Renal cortex interstitium (tissue), 15 donors: ENCODE measurements at places on chromosomes 16 and 17.

DNA sequence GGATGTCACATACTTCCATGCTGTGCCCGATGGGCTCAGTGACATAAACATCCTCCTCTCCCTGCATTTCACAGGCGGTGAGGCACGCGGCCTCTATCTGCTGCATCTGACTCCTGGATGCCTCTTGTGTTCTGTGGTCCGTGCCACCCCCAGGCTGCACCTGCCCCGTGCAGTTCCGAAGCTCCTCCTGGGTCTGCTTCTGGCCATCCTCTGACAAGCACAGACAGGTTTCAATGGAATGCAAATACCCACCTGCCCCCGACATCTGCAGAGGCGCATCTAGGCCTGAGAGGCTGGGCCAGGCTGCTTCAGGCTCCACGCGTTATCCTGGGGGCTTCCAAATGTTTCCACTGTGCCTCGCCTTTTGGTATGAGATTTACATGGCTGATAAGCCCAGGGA is 46.3 kb upstream of the DNAH17 start:
- no peak for DNase-seq

DNA sequence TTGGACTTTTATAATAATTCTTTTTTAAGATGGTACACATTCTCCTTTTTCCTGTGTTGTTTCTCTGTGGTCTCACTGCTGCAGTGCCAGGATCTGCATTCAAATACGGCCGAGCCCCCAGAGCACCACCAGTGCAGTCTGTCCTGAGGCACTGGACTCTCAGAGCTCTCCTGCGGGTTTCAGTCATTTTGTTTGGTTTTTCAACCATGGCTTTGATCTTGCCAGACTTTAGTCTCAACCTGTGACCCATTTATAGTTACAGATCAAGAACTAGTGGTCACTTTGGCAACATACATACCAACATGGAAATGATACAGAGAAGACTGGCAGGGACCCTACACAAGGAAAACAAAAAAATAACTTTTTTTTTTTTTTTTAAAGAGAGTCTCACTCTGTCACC is 177.4 kb downstream of the LGALS9B start:
- DNase-seq: no peak

DNA sequence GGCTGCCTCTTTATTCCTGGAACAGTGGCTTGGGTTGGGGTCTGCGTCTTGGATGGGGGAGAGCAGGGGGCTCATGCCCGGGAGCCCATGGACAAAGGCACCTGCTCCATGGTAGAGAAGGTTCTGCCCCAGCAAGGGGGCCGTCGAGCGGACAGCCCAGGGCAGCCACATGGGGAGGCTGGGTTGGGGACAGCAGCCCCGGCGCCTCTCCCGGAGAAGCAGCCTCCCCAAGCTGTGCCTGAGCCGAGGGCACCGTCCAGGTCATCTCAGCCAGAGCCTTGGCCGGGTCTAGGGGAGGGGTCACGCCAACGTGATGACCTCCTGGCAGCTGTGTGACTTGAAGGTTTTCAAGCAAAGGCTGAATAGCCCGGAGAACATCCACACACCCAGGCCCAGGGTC is 32.9 kb upstream of the GNG13 start:
- DNase-seq: no peak

DNA sequence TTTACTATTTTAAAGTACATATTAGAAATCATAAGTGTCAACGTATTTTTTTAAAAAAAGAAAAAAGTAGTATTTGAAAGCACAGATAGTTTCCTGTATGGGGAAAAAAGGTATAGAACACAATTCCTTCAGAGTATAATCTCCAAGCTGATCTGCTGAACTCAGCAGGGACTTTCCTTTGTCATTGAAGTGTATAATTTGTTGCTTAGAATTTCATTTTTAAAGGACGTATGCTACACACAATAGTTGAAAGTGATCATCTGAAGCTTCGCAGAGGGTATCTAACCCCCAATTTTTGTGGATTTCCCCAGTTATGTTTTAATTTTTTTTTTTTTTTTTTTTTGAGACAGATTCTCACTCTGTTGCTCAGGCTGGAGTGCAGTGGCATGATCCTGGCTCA is 20.2 kb upstream of the MAPT start:
- DNase-seq: no peak

GRCh38 chr17:48068491-48068961 is 20.4 kb downstream of the NFE2L1 start:
- no peak for DNase-seq

GRCh38 chr16:15686287-15686686 is 36.2 kb downstream of the NDE1 start:
- DNase-seq: no peak

DNA sequence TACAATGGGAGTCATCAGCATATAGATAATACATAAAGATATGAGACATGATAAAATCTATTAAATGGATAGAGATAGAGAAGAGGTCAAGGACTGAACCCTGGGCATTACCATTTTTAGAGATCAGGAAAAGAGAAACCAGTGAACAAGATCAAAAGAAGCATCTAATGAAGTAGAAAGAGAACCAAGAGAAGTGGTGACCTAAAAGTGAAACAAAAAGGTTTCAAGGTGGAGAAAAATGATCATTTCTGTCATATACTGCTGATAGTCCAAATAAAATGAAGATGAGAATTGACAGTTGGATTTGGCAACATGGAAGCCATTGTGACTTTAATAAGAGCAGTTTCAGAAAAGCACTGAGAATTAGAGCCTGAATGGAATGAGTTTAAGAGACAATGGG is 165.1 kb downstream of the PPM1E start:
- DNase-seq: no peak

- DNase-seq: no peak
Observed at GRCh38 chr16:11833951-11834695, 17.2 kb downstream of the RSL1D1 start.
